ENCODE measurements at places on chromosomes 12 and 14. TPM values are rescaled to one million over a fixed set of nuclear protein-coding genes. Genes with fewer than 3 reads are reported as not detected.

GRCh38 chr12:85016413-85016812 lies 19.7 kb downstream of the TSPAN19 start:
- no peaks in the 10 kb centered on the region for H3K4me1 ChIP-seq
- no peaks in the 10 kb centered on the region for H3K36me3 ChIP-seq
- H3K27ac ChIP-seq, result no peak overlapping the region
- DNase-seq, result no peak
- no peak overlapping the region for H3K4me3 ChIP-seq
- no peaks in the 10 kb centered on the region for H3K27me3 ChIP-seq

DNA sequence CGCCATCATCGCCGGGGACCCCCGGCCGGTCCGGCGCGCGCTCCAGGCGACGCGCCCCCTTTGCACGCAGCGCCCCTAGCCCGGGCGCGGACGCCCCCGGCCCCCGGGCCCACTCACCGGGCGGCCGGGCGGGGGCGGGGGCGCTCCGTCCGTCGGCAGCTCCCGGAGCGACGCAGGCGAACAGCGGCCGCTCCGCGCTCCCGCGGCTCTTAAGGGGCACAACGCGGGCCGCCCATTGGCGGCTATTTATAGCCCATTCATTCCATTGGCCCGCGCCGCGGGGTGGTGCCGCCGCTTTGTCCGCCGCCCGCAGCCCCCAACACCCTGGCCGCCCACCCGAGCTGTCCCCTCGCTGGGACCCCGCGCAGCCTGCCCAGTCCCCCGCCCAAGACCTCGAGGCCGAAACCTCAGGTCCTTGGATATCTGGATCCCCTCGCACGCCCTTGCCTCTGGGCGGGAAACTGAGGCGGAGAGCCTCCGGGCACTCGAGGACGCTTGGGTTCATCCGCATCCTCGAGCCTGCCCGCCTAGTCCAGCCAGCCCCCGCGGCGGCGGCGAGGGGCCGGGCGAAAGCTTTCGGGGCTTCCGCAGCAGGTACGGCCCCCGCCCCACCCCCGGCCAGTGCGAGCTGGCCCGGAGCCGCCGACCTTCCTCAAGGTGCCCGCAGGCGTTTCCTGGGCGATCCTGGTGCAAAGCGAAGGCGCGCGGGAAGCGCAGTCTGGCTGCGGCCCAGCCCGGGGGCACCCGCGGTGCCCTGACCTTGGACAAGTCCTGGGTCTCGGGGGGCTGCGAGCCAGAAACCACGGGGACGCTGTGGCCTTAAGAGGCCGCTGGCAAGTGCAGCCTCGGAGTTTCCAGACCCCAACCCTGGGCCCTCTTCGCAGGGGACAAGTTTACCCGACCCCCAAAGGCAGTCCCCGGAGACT lies at the start of gene CKB:
Gene CKB (minus strand): TSS at position 182 of the 926 bp plus-strand sequence. CDS start 337 bp downstream, outside the sequence.
- peaks cover 11% of the 10 kb centered on the region for H3K36me3 ChIP-seq
- peak; percentile 79 for DNase-seq
- H3K27me3 ChIP-seq, result peaks cover 32% of the 10 kb centered on the region
- no peak within 1 kb of the TSS for H3K27ac ChIP-seq

- H3K27ac ChIP-seq, result no peak overlapping the region
- H3K4me1 ChIP-seq, result peaks cover 44% of the 10 kb centered on the region
- no peak overlapping the region for H3K4me3 ChIP-seq
- no peak for DNase-seq
- peaks cover 6% of the 10 kb centered on the region for H3K36me3 ChIP-seq
These were observed 199.1 kb downstream of the FOXN3 start for GRCh38 chr14:89217891-89218290.

DNA sequence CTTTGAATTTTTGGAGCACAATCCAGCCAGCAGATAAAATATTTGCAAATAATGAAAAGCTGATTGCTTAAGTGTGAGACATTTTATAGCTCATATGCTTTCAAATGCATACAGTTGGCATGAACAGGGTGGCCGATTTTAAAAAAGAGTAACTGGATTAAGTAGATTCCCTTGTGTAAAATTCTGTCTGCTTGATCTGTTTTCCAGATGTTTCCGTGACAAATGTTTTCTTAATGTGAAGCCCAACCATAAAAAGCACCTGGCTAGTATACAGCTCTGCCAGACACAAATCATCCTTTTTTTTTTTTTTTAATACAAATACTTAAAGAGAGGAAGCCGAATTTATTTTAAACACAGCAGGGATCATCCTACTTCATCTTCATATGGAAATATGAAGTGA lies 440.7 kb downstream of the CCER1 start:
- no peaks in the 10 kb centered on the region for H3K36me3 ChIP-seq
- peak overlapping the region; percentile 60 for H3K27ac ChIP-seq
- H3K4me3 ChIP-seq, result no peak overlapping the region

DNA sequence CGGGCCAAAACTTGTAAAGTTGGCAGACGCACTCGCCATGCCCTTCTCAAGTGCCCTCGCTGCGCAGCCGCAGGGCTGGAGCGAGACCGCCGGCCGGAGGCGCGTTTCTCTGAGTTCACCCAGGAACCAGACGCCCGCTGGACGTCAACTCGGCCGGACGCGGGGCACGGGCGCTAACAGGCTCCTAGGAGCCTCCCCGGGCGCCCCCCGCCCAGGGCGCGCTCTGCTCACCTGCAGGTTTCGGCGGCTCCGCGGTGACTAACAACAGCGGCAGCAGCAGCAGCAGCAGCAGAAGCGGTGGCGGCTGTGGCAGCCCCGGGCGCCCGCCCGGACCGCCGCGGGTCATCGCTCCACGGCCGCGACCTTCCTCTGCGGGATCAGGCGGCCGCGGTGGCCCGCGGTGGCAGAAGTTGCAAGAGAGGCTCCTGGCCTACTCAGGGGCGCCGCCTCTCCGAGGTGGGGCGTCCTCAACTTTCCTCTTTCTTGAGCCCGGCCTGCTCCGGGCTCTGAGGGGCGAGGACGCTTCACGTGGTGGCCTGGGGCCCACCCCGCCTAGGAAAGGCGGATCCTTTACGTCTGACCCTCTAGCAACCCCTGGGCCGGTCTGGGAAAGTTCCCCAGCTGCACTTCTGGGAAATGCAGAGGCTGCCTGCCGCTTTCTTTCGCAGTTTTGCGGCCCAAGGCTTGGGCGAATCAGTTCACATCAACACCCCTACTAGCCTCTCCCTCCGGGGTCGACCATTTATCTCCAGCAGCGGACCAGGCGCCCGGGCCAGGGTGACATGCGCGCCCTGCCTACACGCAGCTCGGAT lies at the start of gene PLBD1:
Gene PLBD1 (minus strand): TSS at position 533 of the 812 bp plus-strand sequence. CDS start 187 bp downstream, at position 346.
- peak within 1 kb of the TSS; percentile 57 for H3K27ac ChIP-seq
- DNase-seq, result peak; percentile 91
- peak within 1 kb of the TSS; percentile 72 for H3K4me3 ChIP-seq
- H3K27me3 ChIP-seq, result no peaks in the 10 kb centered on the region
- no peaks in the 10 kb centered on the region for H3K36me3 ChIP-seq
- peaks cover 6% of the 10 kb centered on the region for H3K4me1 ChIP-seq

DNA sequence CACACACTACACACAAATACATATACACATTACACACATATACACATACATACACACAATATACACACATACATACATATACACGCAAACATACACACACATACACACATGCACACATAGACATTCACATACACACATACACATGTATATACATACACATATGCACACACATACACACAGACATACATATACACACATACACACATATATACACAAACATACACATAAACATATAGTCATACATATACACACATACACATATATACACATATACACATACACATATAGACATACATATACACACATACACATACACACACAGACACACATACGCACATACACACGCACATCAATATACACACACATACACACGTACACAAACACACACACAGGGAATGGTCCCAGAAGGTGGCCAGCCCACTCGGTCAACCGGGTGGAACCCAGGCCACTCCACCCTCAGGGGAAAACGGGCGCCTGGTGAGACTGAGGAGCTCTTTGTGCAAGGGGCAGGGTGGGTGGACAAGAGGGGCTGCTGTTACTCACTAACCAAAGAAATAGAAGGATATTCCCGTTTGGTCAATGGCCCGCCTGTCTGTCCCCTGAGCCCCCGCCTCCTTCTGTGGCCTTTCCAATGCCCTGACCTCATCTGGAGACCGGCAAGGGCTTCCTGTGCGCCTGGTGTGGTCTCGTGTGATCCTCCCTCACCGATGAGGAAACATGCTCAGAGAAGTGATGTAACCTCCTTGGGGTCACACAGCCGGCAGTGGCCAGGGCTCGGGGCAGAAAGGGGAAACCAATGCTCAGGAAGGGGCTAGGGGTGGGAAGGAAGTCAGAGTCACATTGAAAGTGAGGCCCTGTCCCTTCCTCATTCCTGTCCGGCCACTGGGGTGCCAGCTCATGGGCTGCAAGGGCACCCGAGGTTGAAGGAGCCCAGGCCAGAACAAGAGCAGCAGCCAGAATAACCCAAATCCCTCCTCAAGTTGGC lies 5.3 kb downstream of the TRPV4 start:
- no peak overlapping the region for H3K27ac ChIP-seq

DNA sequence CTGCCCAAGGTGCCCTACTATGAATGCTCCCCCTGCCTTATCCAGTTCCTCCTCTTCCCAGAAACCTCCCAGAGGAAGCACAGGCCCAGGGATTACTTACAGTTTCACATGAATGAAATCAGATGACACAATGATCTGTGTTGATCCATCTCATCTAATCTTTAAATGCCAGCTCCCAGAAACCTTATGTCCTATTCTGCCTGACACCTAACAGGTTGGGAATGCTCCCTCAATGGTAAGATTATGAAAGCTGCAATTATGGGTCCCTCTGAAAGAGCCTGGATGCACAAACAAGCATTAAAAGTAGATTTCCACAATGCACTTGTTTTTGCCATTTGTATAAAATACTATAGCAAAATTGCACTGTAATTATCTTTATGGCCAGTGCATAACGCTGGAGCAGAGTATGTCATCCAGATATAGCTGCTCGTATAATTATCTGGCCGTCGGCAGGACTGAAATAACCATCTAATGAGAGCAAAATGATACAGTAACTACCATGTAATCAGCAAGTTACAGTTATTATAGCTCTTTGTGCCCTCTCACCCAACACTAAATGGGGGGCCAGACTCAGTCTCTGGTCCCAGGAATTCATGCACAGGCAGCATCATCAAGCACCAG lies 4.4 kb upstream of the ZBTB39 start:
- H3K4me3 ChIP-seq, result no peak overlapping the region
- no peak for DNase-seq
- H3K36me3 ChIP-seq, result no peaks in the 10 kb centered on the region
- no peak overlapping the region for H3K27ac ChIP-seq
- peaks cover 24% of the 10 kb centered on the region for H3K27me3 ChIP-seq

DNA sequence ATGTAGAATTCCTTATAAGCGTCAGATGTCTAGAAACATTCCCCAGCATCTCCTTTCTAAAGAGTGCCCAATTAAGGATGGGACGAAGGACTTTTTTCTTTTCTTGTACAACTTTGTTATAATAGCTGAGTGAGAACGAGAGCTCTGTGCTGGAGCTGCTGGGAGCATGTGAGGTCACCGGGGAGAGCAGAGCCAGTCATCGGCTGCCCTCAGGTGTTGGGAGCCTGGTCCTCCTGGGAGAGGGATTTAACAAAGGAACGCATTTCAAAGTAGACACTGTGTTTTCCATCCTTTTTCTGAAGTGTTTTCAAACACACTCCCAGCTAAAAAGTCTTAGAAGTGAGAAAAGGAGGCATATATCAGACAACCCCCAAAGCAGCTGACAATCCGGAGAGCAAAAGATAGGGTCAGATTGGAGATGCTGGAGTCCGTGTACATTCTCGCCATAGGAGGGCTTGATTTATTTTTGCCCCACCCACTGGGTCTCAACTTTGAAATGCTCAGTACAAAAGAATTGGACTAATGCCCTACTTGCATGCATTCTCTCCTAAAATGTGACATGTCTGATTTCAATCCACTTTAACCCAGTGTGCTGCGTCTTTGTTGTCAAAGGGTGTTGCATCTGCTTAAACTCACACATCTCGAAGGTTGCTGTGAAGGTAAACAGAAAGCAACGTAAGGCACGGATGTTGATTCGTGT lies 50.8 kb upstream of the PIWIL1 start:
- H3K4me1 ChIP-seq, result no peaks in the 10 kb centered on the region
- H3K4me3 ChIP-seq, result no peak overlapping the region
- H3K27me3 ChIP-seq, result peaks cover 3% of the 10 kb centered on the region
- no peaks in the 10 kb centered on the region for H3K36me3 ChIP-seq

- no peaks in the 10 kb centered on the region for H3K36me3 ChIP-seq
- H3K4me3 ChIP-seq, result no peak overlapping the region
- H3K4me1 ChIP-seq, result peaks cover 40% of the 10 kb centered on the region
- H3K27ac ChIP-seq, result no peak overlapping the region
These were observed 6.0 kb downstream of the CLMN start for GRCh38 chr14:95313707-95314106.

Gene DPPA3
- total RNA-seq, result not detected

Gene GAS2L3
- total RNA-seq, result 17.5 TPM

Gene MUCL1
- total RNA-seq, result not detected

Gene SLCO1B1
- 0.04 TPM for total RNA-seq

Measured in muscle of leg (tissue), 16 donors.